Stimulated activated CD8-positive, alpha-beta memory T cell treated with anti-CD3 and anti-CD28 coated beads, Interleukin-15, amount 100 ng/mL, for 24 hours (primary cell): ENCODE measurements at places on chromosomes 2 and 18.
A peak's percentile ranks its signal among the peaks of the same experiment; 100 is the strongest.

- DNase-seq: no peak
Measured at GRCh38 chr18:26520974-26521373, 27.4 kb downstream of the KCTD1 start.

- no peak for DNase-seq
Measured at GRCh38 chr2:21407851-21408250, 284.1 kb downstream of the TDRD15 start.

DNA sequence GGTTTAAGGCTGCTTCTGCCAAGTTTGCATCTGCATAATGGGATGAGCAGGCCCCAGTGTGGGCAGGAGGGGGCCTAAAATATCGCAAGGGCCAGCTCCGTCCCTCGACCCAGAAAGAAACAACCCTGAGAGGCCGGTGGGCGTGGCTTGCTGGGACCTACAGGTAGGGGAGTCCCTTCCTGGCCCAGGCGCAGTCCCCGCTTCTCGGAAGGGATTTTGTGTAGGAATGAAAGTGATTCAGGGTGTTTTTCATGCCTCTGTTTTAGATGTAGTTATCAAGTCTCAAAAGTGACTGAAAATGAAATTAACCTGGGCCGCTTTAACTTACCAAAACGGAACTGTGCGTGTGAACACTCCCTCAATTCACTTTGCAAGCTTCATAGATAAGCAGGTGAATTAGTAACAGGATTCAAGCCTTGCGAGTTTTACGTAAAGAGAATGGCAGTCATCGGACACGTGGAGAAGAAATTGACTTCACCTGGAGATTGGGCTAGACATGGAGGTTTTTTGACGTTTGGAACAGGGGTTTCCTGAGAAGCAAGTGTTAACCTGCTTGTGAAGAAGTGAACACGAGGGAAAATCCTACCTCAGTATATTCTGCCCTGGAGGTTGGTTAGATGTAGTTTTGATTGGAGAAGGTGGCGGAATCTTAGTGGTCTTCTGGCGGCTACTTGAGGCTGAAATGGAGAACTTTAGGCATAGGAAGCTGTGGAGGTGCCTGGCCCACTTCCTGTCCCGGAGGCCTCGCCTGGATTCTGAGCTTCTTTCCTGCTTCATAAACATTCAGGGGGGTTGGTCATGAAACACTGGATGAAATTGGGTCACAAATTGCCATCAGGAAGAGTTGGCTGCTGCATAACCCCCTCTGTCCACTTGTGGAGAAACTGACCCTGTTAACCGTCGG lies 1.7 kb downstream of the NCK2 start:
- peak; percentile 57 for DNase-seq

GRCh38 chr2:154408786-154409185 lies 289.7 kb upstream of the KCNJ3 start:
- DNase-seq: no peak

DNA sequence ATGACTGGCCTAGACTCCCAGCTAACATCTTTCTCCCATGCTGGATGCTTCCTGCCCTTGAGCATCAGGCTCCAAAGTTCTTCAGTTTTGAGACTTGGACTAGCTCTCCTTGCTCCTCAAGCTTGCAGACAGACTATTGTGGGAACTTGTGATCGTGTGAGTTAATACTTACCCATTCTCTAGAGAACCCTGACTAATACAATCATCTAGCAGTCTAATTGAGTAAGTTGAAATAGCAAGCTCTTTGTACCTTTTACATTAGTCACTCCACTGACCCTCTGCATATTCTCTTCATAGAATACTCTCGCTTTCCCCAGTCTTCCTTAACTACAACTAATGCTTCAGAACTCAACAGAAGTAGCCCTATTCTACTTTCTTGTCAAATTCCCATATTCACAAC lies 434.6 kb upstream of the NXPH2 start:
- DNase-seq: no peak

- DNase-seq: no peak
Measured at GRCh38 chr18:79620576-79621165, 58.9 kb upstream of the CTDP1 start.

- no peak for DNase-seq
Measured at GRCh38 chr18:75455249-75456198, 28.0 kb upstream of the SMIM21 start.

DNA sequence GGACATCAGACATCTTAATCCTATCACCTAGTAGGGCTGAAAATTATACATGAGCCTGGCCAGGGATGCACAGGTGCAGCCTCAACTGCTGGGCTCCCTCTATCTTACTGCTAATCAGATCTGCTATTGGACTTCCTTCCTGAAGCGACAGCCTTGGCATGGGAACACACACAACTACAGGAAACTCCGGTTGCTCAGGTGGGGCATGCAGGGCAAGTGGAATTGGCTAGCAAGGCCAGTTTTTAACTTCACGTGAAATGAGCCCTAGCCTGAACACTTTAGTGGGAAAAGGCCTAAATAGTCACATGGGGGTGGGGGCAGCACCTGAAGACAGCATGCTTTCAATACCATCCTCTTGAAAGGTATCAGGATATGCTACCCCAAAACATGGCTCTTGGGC lies 147.9 kb upstream of the NCKAP5 start:
- DNase-seq: no peak

GRCh38 chr2:199356412-199356811 lies 101.3 kb downstream of the SATB2 start:
- DNase-seq: no peak

DNA sequence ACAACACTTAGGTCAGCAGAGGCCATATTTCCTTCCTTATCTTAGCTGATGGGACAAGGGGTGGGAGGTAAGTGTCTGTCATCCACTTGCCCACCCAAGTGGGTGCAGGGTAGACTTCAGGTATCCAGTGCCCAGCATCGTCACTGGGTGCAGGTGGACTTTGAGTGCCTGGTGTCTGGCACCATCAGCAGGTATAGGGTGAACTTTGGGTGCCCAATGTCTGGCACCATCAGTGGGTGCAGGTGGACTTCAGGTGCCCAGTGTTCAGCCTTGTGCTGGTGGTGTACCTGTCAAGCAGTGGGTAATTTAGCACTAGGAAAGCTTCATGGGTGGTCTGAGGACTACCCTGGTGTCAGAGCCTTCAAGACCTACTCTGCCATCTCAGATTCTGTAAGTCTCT lies 175.6 kb downstream of the SEPTIN10 start:
- no peak for DNase-seq

GRCh38 chr2:146374505-146374904 lies 1470.3 kb upstream of the ACVR2A start:
- no peak for DNase-seq

DNA sequence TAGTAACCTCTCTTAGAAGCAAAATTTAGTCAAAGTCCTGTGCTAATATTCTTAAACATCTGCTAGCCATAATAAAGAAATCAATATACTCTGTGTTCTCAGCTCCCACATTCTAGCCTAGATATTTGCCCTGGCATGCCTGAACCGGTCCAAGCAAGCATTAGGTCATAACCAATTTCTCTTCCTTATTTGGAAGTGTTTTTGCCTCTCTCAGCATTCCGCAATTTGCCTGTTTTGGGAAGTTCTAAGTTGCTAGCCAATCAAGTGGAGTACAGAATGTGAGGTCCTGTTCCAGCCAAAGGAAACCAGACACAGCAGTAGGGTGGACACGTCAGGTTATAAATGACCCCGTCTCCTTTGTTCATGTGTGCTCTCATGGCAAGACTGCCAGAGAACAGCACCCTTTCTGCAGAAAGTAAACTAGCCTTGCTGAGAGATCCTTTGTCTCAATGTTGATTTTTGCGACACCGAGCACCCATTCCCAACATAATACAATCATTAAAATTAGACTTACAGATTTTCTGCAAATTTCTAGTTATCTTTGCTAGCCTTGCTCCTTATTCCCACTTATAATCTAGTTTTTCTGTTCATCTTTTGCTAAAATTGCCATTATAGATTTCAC lies 13.0 kb upstream of the SULT1C4 start:
- no peak for DNase-seq

- no peak for DNase-seq
Measured at GRCh38 chr2:69645921-69646320, 2.4 kb upstream of the AAK1 start.

- no peak for DNase-seq
Measured at GRCh38 chr2:228798458-228799207, 472.5 kb downstream of the PID1 start.

DNA sequence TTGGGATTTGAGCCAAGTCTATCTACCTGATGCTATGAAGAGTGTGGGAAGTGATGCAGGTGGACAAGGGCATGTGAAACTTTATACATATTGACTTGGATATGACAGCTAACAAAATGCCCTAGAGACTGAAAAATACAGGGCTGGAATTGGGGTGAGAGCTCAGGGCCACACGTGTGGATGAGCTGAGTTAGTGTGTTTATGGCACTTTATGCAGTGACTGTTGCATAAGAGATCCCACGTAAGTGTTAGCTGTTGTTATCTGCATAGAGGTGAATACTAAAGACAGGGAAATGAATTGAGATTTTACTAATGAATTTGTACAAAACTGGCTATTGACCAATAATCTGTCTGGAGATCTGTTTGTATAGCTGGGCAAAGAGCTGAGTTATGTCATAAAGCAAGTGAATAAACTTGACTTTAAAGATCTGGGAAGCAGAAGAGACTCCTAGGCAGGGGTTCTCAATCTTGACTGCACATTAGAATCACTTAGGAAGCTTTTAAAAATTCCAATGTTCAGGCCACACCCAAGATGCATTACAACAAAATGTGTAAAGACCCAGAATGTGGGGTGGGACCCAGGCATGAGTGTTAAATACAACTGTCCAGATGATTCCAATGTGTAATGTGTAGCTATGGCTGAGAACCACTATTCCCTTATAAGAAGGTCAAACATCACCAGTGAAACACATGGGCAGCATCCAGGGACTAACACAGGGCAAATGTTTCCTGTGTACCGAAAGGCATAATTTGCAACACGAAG lies 74.2 kb upstream of the STK17B start:
- no peak for DNase-seq

DNA sequence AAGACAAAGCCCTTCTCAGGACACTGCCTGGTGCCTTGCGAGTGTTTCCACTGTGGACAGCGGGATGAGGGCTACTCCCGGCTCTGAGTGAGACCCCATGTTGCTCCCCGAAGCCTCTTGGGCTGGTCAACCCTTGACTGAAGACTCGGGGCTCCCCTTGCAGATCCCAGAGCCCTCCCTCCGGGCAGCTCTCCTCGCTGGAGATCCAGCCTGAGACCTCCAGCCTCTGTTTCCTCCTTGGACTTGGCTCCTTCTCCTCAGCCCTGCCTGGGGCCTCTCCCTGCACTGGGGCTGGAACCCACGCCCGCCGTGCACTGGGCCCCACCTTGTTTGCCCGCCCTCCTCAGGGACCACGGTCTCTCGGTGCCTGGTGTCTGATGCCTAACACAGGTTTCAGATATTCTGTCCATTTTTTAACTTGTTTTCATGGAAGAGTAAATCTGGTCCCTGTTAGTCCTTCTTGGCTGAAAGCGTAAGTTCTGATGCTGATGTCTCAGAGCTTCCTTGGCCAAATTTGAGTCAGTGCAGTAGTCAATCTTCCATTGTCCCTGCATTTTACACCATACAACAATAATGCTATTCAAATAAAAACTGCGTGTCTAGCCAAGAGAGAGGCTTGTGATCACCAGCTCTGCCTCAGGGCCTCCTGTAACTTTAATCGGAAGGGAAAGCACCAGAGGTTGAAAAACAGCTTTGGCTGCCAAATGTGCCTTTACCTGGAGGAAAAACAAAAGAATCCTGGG lies 139.3 kb upstream of the CTDP1 start:
- DNase-seq: no peak

- DNase-seq: no peak
Measured at GRCh38 chr2:241619597-241620418, 17.1 kb downstream of the THAP4 start.
